ENCODE measurements at places on chromosomes 2 and 18.

DNA sequence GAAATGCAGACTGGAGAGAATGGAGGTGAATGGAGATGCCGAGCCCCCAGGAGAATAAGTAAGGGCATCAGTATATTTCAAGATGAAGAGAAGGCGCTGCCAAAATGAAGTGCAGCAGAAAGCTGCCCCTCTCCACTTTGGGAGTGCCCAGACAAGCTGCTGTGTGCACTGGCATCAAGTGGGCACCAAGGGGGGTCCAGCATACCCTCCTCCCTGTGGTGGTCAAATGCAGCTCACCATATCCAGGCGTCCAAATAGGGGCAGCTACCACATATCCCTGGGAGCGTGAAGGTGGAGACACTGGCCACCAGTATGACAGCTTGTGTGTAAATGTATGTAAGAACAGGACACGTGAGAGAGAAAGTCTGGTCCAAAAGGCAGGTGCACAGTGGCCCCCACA lies 236.6 kb downstream of the KLHL29 start:
- no peak for DNase-seq

GRCh38 chr18:50862401-50862800 lies 16.5 kb upstream of the ME2 start:
- no peak for DNase-seq

- no peak for DNase-seq
Measured at GRCh38 chr2:88053296-88053695, 2.3 kb downstream of the KRCC1 start.

GRCh38 chr2:237865623-237866041 lies 6.2 kb downstream of the RAMP1 start:
- DNase-seq = no peak

GRCh38 chr2:105179469-105180372 lies 61.8 kb upstream of the GPR45 start:
- DNase-seq = no peak

DNA sequence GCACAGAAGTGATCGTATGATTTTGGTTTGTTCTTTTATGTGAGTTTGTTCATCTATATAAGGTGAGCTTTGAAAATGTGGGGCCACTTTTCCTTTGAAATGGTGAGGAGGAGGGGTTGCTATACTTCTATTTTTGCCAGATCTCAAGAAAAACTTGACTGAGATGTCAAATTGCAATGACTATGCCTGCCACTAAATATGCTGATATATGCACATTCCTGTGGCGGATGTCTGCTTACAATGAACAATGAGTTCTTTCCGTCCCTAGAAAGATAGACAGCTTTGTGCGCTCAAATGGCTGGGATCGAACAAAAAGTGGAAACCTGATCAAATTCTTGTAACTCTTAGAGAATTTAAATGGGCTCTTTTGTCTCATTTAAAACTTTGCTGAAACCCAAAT lies 28.7 kb downstream of the MYT1L start:
- no peak for DNase-seq

GRCh38 chr18:57898506-57899124 lies 95.5 kb upstream of the ATP8B1 start:
- no peak for DNase-seq

DNA sequence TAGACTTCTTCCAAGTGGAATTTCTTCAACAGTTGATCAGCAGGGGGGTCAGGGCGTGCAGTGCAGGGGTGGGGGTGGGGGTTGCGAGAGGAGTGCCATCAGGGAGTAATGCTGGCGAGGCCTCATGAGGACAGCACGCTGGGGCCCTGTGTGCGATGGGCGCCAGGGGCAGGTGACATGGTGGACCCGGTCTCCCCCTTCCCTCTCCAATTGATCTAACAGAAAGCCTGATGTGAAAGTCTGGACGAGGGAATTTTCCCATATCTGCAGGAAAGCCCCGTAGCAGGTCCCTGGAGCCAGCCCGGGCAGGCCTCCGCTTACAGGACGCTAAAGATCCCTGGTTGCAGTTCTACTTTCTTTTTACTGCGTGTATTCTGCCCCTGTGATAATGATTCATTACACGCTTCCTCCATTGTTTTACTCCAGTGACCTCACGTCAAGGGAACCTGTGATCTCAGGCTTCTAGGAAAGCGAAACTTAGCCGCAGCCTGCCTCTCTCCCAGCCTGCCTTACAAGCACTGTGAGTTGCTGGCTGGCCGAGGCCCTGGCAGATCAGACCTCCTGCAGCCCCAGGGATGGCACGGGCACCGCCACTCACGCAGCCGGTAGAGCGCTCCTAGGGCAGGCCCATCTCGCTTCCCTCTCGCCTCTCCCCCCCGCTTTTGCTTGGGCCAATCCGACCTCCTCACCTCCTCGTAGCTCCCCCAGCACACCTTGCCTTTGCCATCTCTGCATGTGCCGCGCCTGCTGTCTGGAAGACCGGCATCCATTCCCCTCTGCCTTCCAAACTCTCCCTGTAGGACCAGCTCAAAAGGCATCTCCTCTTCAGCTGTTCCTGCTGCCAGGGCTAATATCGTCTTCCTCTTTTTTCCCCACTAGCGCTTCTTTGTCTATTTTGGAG lies 19.2 kb downstream of the NEURL3 start:
- DNase-seq = peak; percentile 66

DNA sequence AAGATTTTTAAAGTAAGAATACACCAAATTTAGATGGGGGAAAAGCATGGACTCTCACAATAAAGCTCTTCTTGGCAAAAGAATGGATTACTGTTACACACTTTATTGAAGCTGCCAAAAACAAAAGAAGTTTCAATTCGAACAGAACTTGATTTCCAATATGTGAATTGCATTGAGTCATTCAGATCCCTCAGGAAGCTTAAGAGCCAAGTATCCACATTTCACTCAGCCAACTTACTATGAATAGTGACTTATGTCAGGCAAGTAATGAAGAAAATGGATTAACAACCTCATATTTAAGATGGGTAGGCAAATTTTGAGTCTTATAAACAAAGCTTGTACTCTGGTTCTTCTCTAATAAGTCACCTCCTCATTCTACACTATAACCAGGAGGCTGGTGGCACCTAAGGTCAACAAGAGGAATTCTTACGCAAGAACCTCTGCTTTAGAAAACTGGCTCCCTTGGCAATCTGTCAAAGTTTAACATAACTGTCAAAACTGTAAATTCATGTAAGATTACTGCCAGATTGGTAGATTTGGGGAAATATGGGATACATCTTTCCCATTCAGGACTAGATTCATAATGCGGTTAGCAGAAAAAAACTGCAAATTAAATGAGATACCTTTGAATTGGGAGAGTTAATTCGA lies 6.0 kb downstream of the HADHA start:
- DNase-seq = no peak

GRCh38 chr18:31429623-31430022 lies 17.9 kb upstream of the DSG3 start:
- DNase-seq = peak; percentile 70

GRCh38 chr2:63378589-63378988 lies 209.7 kb downstream of the WDPCP start:
- DNase-seq = no peak

GRCh38 chr2:120995152-120995551 lies 259.5 kb downstream of the GLI2 start:
- DNase-seq = no peak

DNA sequence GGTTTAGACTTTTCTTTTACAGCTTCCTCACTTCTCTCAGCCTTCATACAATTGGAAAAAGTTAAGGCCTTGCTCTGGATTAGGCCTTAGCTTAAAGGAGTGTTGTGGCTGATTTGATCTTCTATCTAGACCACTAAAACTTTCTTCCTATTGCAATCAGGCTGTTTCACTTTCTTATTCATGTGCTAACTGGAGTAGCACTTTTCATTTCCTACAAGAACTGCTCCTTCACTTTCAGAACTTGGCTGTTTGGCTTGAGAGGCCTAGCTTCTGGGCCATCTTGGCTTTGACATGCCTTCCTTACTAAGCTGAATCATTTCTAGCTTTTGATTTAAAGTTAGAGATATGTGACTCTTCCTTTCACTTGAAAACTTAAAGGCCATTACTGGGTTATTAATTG lies 114.3 kb downstream of the ARHGEF4 start:
- DNase-seq = no peak

DNA sequence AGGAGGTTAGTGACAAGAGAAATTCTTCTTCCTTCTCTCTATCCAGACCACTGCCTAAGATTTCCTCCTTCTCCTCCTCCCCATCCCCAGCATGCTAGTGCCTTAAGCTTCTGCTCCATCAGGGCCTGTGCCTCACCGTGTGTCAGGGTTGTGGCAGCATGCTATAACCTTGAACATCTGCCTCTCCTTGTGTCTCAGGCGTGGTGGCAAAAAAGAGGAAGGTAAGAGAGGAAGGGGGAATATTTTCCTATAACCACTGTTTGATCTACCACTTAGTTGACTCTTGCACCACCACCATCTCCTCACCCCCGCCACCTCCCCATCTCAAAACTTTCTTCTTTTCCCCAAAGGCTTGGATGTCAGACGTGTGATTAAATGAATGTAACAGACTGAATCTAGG lies 38.3 kb upstream of the PEX13 start:
- DNase-seq = no peak

- DNase-seq = no peak
Measured at GRCh38 chr2:190043441-190043840, 19.1 kb downstream of the MSTN start.

- no peak for DNase-seq
Measured at GRCh38 chr18:2662990-2663389, 7.5 kb downstream of the SMCHD1 start.

- DNase-seq = no peak
Measured at GRCh38 chr2:133635131-133635530, 66.9 kb upstream of the NCKAP5 start.

DNA sequence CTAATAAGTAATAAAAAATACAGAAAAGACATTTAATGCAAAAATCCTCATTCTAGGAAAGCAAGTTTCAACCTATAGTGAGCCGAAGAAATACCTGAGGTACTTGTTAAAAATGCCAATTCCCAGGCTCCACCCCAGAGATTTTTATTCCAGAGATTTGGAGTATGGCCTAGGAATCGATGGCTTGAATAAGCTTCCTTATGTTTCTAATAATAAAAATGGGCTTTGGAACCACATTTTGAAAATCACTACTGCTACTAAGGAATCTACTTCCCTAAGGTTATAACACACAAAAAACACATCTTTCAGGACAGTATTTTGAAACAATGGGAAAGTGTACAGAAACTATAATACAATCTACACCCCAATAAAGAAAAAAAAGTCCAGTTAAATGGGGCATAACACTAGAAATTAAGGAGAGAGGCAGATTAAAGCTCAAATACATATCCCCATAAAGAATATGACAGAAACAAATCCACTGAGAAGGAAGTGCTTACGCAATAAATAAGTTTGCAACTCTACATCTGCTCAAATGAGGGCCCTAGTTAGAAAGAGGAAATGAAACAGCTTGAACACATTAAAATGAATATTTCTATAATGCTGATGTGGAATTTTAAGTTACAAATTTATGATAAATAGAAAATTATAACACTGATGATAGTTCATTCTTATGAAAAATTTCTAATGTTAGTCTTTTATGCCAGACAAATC lies 103.7 kb downstream of the EPB41L3 start:
- no peak for DNase-seq

DNA sequence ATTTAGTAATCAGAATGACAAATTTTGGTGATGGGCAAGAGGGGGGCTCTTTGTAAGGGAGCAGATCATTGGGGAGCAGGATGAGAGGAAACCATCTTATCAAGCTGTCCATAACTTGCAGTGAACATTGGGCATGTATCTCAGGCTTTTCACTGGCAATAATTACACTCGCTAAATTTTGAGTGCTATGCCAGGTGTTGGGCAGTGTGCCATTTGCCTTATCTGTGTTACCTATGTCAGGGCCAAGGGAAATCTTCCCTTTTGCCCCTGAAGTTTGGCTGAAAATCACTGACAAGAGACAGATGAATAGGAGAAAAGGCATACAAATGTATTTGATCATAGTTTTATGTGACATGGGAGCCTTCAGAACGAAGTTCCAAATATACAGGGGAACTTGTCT lies 39.0 kb downstream of the NOSTRIN start:
- DNase-seq = no peak

DNA sequence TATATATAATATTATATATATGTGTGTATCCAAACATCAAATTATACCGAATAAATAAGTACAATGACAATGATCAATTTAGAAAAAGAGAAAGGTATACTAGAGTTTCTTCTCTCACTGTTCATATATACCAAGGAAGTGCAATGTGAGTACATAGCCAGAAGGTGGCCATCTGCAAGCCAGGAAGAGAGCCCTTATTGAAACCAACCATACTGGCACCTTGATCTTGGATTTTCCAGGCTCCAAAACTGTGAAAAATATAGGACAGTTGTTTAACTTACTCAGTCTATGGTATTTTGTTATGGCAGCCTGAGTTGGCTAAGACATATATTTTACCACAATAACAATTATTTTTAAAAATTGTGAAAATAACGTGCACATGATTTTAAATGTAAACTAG lies 1490.2 kb upstream of the SLC39A10 start:
- no peak for DNase-seq

DNA sequence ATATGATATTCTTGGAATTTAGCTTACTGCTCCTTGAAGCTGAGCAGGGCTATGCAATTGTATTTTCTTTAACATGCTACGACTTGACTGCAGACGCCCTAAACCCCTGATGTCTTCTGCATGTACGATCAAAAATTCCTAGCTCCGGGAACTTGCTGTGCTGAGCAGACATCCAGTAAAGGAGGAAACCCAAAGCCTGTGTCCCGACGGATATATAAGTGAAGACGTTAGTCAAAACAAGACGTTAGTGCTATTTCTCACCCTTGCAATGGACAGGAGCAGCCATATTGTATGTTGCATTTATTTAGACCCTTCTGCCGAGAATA lies 51.5 kb downstream of the SETBP1 start:
- no peak for DNase-seq

GRCh38 chr2:200509235-200509611 lies 645 bp downstream of the KCTD18 start:
- DNase-seq = no peak

DNA sequence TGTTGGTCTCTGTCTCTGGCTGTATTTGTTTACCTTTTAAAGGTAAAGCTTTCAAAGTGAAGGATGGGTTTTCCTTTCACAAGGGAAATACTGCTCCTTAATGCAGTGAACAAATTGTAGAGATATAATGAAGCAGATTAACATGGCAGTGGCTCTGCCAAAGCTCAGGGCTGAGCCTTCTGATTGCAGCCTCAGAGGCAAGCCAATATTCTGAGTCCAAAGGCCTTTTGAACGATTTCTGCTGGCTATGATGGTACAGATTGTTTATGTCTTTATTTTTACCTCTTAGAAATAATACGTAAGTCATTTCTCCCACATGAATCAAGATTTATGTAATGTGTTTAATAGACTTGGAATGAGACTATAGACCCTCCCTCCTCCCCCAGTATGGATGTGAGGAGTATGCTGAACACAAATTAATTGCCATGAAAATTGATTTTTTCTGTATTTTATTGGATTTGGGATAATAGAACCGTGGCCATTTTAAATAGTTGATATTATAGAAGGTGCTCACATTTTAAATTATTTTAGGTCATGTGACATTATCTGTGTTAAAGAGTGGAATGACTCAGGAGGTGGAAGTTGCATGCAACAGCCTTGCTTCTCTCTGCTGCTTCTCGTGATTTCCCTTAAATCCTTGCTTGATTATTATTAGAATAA lies 772 bp downstream of the SCN2A start:
- DNase-seq = no peak

GRCh38 chr2:24482251-24482971 lies 8.6 kb upstream of the NCOA1 start:
- no peak for DNase-seq

Data from Peyer's patch (tissue), 4 donors.